Stomach (tissue), 19 donors: ENCODE measurements at places on chromosomes 11 and 22.
A peak's percentile ranks its signal among the peaks of the same experiment; 100 is the strongest.

DNA sequence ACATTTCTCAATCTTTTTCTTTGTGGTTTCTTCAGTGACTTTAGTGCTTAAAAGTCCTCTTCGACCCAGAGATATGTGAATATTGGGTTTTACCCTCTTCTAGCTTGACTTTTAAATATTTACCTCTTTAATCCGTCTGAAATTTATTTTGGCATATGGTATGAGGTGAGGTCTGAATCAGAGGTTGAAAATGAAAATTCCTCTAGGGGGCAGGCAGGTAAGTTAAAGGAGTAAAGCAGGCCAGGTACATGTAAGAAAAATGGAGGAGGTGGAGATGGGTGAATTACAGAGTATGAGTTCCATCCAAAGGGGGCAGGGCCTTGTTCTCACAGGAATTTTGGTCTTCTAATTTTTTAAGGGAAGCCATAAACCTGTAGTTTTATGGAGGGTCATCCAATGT is 263.8 kb upstream of the NARS2 start:
- DNase-seq, result no peak

DNA sequence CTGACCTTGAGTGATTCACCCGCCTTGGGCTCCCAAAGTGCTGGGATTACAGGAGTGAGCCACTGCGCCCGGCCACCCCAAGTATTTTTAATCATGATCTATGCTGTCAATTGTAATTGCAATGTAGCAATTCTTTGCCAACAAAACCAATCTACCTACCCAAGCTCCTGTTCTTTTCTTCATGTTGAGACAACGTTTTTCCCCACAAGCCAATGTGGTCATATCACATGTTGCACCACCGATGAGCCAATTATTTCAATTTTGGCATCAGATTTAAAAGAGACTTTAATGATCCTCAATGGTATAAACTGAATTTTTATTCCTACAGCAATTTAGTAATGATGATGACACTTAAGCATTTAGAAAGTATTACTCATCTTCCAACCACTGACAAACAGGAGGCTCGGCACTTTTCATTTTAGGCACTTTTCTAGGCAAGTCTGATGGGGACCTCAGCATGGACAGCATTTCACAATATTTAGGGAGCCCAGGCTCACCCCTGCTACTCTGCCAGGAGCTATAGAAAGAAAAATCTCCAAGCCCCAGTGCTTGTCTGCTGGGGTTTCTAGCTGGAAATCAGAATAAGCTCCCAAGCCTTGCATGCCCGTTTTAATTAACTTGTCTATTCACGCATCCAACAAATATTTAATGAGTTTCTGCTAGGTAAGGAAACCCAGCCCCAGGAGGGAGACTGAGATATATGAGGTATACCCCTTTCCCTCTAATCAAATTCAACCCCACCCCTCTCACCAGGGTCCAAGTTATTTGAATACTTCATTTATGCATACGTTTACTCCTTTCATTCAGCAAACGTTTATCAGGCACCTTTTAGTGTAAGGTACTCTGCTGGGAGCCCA is 291.4 kb downstream of the ST3GAL4 start:
- DNase-seq, result no peak

DNA sequence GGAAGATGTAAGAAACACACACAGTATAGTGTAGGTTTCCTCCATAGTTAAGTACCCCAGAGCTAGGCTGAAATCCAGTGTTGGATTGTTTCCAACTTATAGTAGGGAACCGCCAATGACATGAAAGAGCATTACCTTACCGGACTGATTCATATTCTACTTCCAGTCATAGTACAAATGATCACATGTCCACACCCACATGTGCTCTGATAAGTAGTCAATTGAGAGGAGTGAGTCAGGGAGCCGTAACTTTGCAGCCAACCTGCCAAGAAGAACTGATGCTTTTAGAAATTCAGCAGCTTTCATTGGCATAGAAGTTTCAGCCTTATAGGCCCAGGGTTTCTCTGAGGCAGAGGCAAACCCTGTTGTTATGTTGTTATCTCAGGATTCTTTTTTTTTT is 240.6 kb downstream of the ETS1 start:
- DNase-seq, result peak; percentile 75

DNA sequence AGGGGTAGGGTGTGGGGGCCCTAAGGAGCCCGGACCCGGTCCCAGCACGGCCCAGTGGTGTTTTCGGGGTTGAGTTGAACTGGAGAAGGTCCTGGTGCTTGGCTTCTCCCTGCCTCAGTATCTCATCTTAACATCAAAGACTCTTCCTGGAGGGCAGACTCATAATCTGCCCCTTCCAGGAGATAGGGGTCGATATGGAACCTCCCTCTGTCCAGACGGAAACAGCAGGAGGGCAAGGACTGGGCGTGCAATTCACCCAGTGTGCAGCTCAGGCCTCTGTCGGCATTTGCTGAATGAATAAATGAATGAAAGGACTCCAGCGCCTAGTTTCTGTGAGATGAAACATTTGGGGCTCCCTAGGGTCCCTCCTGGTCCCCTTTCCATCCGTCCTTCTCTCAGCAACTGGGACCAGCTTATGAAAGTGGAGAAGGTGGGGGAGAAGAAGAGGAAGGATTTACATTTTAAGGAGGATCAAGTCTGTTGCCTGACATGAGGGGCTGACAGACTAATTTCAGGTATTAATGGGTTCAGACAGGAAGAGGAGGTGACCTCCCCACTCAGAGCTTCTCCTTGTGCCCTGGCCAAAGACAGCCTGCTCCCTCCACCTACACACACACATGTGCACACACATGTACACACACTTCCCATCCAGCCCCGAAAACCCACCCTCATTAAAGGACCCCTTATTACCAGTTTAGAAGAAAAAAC is 1.1 kb upstream of the SHISA8 start:
- no peak for DNase-seq

DNA sequence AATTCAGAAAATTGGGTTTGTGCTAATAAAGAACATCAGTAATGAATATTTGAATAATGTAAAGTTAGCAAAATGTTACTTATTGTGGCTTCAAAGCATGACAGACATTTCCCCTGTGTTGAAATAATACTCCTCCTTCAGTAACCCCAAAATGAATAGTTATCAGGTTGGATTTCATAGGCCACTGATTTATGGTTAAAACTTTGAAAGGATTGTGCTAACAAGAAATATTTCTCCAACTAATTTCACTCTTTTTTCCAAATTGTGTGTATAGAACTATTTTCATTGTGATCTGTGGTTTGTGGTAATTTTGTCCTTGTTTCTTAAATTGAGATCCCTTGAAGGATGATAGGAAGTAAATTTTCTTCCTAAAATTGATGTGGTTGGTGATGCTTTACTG is 7.9 kb downstream of the DDX10 start:
- DNase-seq, result no peak

DNA sequence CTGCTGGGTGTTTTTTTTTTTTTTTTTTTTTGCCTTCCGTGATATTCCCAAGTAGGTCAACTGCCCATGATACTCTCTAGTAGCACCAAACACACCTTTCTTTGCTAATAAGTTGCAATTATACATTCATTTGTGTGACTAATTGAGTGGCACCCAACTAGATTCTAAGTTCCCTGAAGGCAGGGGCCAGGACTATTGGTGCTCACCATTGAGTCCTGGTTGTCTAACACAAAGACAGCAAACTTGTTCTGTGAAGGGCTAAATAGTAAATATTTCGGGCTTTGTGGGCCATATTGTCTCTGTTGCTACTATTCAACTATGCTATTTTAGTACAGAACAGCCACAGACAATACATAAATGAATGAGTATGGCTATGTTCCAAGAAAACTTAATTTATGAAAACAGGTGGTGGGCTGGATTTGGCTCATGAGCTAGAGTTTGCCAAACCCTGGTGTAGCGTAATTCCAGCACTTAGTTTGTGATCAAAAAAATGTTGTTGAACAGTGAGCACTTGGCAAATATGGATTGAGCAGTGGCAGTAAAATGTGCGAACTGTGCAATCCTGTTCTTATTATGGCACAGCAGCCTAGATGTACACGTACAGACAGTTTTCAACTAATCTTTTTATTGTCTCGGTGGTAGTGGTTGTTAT is 11.3 kb downstream of the ENDOD1 start:
- no peak for DNase-seq

- DNase-seq, result no peak
Measured at GRCh38 chr11:83862691-83863090, 576.5 kb upstream of the CCDC90B start.

- DNase-seq, result no peak
Measured at GRCh38 chr11:68009391-68010089, 587 bp upstream of the ALDH3B1 start.

GRCh38 chr11:119788911-119789560 is 60.0 kb upstream of the NECTIN1 start:
- DNase-seq, result no peak

GRCh38 chr11:46617134-46617971 is at the start of the genes ATG13 and HARBI1:
ATG13 (plus strand) TSS chr11:46617553; CDS start chr11:46644292, 26,739 bp downstream.
HARBI1 (minus strand) TSS chr11:46617227; CDS start chr11:46616237, 990 bp downstream.
- peak; percentile 97 for DNase-seq

- DNase-seq, result peak; percentile 51
Measured at GRCh38 chr22:42604403-42604802, 10.3 kb downstream of the POLDIP3 start.

- no peak for DNase-seq
Measured at GRCh38 chr22:33898121-33898520, 22.2 kb downstream of the LARGE1 start.

- no peak for DNase-seq
Measured at GRCh38 chr11:20156876-20157613, 3.2 kb downstream of the DBX1 start.

DNA sequence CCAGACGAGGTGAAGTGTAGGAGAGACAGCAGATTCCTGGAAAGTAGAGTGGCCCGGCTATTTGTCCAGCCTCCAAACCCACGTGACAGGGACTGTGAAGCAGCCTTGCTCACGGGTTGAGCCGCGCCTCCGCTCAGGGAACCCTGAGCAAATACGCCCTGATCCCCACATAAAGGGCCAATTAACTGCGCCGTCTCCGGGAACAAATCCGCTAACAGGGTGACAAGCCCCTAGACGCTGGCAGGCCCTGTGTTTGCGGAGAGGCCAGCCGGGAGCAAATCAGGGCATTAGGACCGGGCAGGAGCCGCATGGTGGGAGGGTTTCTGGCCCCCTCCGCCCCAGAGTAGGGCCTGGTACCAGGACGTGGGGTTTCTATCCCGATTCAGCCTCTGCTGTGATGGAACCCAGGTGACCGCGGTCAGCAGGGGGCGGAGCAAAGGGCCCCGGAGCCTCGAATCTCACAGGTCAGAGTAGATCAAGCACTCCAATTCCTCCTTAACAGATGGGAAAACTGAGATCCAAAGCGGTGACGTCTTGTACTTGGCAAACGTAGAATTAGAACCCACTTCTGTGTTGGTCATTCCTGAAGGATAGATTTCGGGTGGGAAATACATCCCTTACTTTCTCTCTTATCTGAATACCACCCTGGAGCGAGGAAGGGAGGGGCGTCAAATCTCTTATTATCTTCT is 2.0 kb upstream of the ROBO3 start:
- peak; percentile 73 for DNase-seq

DNA sequence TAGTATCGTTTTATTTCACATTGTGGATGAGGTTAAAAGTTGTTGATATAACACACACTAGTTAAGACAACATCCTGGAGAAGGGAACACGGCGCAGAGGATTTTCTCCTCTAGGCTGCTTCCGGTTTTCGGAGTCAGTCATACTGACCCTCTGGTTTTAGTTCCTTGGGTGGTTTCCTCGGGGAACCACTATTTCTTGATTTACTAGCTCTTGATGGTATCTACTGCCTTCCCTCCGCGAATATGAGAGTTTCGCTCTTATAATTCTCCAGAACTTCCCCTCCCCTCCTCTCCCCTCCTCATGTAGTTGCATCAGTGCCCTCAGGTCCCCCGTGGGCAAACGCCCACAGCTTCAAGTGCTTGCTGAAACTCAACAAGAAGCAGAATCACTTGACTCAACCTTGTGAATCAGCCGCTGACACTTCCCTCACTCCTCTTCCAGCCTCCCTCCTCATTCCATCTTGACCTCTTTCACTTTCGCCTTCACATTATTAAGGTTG is 15.9 kb upstream of the APOBEC3A start:
- DNase-seq, result peak; percentile 25

- DNase-seq, result no peak
Measured at GRCh38 chr22:29445508-29445907, 7.1 kb downstream of the RFPL1 start.

- no peak for DNase-seq
Measured at GRCh38 chr11:3932698-3933097, 77.2 kb downstream of the STIM1 start.

GRCh38 chr22:47162865-47163264 is 400.4 kb downstream of the TBC1D22A start:
- no peak for DNase-seq

DNA sequence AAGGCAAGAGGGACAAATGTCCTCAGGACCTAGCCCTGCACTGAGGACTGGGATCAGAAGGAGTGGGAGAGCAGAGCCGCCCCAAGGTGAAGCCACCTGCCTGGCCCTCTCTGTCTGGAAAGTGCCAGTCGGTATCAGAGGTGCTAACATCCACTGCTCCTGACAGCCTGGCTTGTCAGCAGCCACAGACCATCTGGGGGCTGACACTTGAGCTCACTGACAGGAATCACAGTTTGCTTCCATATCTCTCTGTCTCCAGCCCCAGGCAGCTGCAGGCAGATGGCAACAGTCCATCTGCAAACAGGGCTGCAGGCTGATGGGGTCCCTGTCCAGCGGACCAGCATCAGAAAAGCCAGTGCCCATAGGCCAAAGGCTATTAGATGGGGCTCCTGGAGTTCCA is 5.5 kb downstream of the OPCML start:
- DNase-seq, result no peak

DNA sequence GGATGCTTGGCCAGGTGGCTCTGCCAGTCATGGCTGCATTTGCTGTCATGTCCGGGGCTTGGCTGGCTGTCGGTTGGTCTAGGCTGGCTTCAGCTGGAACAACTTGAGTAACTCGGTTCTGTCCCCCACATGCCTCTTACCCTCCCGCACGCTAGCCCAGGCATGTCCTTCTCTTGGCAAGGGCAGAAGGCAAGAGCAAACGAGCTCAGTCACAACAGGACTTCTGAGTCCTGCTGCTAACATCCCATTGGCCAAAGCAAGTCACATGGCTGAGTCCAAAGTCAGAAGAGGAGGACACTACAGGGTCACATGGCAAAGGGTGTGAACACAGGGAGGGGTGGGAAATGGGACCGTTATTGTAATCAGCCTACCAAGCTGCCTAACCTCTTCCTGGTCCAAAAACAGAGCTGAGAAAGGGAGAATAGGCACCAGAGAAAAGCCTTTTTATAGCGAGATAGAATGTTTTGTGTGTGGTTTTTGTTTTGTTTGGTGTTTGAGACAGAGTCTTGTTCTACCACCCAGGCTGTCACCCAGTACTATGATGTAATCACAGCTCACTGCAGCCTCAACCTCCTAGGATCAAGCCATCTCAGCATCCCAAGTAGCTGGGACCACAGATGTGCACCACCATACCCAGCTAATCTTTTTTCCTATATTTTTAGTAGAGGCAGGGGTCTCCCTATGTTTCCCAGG is 81.9 kb downstream of the MN1 start:
- DNase-seq, result no peak

GRCh38 chr11:100632941-100633452 is 54.1 kb upstream of the ARHGAP42 start:
- peak; percentile 88 for DNase-seq

- no peak for DNase-seq
Measured at GRCh38 chr11:21911061-21911460, 281.8 kb upstream of the ANO5 start.
